Activated CD4-positive, alpha-beta T cell treated with anti-CD3 and anti-CD28 coated beads, Interleukin-2, amount 50 U/mL, for 24 hours (primary cell): ENCODE measurements at places on chromosomes 16 and 17.
A peak's percentile ranks its signal among the peaks of the same experiment; 100 is the strongest.

DNA sequence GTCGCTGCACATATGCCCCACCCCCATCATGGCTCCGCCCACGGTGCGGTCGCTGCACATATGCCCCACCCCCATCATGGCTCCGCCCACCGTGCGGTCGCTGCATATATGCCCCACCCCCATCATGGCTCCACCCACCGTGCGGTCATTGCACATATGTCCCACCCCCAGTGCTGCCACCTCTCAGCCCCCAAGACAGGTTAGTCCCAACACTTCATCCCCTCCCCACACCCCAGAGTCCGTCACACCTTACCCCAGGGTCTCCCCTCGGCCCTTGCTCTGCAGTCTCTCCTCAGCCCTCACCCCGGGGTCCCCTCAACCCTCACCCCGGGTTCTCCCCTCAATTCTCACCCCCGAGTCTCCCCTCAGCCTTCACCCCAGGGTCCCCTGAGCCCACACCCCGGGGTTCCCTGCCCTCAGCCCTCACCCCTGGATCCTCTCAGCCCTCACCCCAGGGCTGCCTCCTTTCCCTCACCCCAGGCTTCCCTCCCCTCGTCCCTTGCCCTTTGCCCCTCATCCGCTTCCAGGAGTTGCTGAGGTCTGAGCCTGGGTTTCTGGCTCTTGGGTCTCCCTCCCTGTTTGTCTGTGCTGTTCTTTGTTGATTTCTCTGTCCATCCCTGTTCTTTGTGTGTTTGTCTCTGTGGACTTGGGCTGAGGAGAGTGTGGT is 25.6 kb downstream of the TPSG1 start:
- DNase-seq: no peak

DNA sequence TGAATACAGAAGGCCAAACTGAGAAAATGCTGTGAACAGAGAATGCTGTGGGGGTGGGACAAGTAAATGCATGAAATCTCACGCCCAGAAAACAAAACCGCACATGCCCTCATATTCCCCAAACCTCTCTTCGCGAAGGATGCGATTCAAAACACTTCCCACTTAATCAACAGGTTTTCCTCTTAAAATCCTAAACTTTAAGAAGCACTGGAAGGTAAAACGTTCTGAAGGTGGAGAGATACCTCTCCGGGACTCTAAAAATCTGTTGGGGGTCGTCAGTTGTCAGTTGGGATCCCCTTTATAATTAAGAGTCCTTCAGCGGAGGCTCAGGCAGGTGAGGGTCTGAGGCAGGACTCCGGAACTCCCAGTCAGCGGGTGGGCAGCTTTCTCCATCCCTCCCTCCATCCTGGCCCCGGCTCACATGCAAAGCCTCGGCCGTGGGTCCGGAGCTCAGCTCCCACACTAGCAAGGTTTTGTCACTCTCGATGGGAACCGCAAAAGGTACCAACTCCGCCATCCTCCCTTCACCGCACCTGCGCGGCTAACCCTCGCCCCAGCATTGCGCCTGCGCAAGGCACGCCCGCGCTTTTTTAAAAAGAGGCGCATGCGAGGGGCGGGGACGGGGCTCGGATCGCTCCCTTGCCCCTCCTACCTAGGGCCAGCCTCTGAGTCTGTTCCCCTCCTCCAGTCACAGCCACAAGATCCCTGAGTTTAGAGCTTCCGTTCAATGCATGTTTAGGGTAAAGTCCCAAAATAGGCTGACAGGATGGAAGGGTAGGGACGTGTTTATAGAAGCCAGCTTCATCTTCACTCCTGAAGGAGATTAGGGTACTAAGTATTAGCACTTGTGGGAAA is at the start of gene RDM1:
Gene RDM1 (minus strand): TSS at position 563 of the 855 bp plus-strand sequence. CDS start 46 bp downstream, at position 517.
- DNase-seq: peak; percentile 64

DNA sequence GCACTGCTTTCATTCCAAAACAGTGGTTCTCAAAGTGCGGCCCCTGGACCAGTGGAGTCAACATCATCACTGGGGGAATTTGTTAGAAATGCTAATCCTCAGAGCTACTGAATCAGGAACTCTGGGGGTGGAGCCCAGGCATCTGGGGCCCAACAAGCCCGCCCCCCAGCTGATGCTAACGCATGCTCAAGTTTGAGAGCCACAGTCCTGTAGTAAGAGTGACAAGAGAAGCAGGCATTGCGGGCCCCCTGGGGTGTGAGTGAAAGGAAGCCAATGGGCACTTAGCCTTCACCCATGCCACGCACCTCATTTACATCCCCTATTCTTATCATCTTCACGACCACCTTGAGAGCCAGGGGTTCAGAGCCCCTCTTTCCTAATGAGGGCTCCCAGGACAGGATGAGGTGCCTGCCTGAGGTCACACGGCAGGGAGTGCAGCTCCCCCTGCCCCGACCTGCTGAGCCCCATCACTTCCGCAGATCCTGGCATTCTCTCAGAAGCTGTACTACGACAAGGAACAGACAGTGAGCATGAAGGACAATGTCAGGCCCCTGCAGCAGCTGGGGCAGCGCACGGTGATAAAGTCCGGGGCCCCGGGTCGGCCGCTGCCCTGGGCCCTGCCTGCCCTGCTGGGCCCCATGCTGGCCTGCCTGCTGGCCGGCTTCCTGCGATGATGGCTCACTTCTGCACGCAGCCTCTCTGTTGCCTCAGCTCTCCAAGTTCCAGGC is 9.1 kb downstream of the CA4 start:
- DNase-seq: no peak

DNA sequence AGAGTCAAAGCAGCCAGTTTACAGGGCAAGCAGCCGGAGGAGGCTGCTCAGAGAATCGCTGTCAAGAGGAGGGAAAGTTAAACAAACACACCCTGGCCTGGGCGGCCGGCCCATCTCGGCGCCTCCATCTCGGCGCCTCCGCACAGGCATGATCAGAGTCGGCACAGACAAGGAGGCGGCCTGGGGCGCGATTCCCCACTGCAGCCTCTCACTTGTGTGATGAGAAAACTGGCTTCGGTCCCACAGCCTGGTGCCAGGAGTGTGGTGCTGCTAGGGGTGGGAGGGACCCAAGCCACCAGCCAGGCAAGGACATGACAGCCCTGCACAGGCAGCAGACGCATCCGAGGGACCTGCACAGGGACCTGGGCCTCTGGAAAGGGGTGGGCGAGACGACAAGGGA is 17.7 kb downstream of the SLC38A10 start:
- DNase-seq: no peak

- DNase-seq: no peak
These were observed 31.6 kb downstream of the IFT140 start for GRCh38 chr16:1580256-1580655.

GRCh38 chr16:80940069-80940856 is 66.4 kb downstream of the CMC2 start:
- DNase-seq: no peak

DNA sequence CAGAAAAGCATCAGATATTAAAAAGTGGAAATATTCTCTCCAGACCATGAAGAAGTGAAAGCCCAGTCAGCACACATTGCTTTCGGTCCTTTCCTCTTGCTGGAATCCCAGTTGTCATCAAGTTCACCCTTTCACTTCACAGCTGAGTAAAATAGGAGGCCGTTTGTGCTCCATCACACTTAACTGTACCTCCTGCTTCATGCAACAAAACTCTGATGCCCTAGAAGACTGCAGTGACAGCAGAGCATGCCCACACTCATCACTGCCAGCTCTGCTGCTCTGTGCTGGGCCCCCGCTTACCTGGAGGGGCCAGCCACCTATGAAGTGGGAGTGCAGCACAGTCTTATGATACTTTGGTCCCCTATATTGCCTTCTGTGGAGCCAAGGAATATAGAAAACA is 62.5 kb downstream of the N4BP1 start:
- no peak for DNase-seq

GRCh38 chr16:79286646-79287423 is 313.7 kb downstream of the MAF start:
- DNase-seq: no peak

DNA sequence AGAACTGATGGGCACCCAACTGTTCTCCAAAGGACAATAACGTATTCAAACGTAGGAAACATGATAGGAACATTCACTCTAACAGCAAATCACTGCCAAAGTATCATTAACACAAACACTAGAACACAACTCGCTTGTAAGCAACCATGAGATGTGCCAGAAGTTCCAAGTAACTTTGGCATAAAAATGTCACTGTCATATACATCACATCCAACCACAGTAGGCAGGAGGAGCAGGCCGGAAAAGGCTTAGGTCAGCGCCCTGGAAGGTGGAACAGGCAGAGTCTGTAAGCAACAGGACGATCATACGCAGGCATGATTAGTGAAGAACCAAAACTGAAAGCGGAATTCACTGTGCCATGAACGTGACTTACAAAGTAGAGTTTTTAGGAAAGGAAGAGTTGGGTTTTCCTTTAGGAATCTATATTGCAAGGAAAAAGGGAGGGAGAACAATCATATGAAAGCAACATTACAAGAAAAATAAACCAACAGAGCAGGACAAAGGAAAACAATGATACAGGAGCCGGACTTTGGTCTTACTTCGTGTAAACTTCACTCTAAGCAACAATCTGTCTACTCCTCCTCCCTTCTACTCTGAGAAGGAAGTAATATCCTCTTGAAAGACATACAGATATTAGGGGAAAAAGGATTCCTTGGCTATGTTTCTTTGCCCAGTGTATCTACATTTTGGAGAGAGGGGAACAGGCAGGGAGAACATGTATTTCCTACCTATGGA is 52.3 kb downstream of the YWHAE start:
- no peak for DNase-seq

GRCh38 chr16:59558679-59559078 is 824.6 kb upstream of the GOT2 start:
- DNase-seq: no peak

DNA sequence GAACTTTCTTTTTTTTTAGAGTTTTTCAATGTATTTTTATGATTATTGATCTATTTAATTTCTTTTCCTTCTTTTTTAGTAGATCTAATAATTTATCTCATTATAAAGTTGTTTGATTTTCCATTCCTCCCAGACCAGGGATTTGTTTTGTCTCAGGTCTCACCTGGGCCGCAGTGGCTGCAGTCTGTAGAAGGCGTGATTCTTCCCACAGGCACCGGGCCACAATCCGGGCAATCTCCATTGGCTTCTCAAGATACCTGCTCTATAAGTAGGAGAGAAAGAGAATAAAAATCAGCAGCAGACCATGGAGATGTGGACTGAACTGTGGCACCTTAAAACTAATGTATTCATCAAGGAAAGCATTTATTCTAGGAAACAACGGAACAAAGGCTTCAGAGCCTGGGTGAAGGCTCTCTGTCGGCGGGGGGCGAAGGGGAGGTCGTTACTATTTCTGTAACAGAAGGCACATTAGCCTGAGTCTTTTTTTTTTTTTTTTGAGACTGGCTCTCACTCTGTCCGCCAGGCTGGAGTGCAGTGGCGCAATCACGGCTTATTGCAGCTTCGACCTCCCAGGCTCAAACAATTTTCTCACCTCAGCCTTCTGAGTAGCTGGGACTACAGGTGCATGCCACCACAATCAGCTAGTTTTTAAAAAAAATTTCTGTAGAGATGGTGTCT is 42.7 kb downstream of the STAT3 start:
- no peak for DNase-seq

DNA sequence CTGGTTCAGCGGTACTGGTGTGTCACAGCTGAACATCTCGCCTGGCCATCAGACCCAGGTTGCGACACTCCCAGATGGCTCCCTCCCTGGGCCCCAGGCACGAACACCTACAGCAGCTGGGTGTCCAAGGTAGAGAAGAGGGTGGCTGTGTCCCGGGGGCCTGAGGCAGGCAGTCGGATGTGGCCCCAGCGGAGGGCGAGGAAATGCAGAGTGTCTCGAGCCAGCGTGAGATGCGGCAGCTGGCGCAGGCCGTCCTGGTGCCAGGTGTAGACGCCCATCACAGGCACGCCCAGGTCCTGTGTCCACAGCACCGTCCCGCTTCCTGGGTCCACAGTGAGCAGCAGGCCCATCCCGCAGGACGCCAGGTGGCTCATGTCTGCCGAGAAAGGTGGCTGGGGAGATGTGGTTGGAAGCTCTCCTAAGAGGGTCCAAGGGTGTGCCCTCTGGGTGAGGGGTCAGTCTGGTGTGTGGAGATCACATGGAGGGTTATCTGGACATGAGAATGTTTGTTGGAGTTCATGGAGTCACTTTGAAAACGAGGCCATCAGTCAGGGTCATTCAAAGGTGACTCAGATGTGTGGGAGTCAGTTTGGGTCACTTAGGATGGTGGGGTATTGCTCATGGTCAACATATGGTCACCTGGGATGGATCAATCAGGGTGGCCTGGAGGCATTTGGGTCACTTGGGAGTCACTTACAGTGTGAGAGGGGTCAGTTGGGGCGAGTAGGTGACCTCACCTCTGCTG is 8.1 kb downstream of the ERN2 start:
- DNase-seq: no peak

- peak; percentile 11 for DNase-seq
These were observed 27.4 kb downstream of the EMP2 start for GRCh38 chr16:10552998-10553491.

GRCh38 chr17:49516180-49516579 is 21.1 kb downstream of the NGFR start:
- DNase-seq: no peak

GRCh38 chr17:16456742-16457316 is 35.2 kb downstream of the LRRC75A start:
- DNase-seq: no peak

- no peak for DNase-seq
These were observed 36.3 kb downstream of the IST1 start for GRCh38 chr16:71931599-71931998.

GRCh38 chr17:56744721-56745120 is 89.0 kb downstream of the C17orf67 start:
- no peak for DNase-seq

DNA sequence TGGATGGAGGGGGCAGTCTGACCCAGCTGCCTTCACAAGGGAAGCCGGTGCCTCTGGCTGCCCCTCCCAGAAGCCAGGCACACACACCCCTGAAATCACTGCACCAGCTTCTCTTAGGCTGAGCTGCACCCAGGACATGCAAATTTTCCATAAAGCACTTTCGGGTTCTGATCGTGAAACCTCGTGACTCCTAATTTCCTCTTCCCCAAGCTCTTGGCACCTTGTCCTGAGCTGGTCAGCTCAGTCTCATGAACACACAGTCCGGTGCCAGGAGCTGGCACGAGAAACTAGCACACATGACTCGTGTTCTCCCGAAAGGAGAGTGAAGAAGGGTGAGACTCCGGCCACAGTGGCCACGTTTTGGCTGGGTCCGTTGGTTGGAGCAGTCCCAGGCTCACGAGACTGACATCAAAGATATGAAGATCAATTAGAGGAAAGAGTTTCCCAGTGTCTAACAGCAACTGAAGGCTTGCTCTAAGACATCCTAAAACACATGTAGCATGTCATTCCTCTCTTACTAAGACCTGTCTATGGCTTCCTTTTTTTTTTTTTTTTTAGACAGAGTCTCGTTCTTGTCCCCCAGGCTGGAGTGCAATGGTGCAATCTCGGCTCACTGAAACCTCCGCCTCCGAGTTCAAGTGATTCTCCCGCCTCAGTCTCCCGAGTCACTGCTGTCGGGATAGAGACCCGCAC is 9.2 kb upstream of the ABR start:
- no peak for DNase-seq

- peak; percentile 79 for DNase-seq
These were observed 15.6 kb upstream of the AURKB start for GRCh38 chr17:8225813-8226535.
